ENCODE measurements at places on chromosomes 5 and 9.

DNA sequence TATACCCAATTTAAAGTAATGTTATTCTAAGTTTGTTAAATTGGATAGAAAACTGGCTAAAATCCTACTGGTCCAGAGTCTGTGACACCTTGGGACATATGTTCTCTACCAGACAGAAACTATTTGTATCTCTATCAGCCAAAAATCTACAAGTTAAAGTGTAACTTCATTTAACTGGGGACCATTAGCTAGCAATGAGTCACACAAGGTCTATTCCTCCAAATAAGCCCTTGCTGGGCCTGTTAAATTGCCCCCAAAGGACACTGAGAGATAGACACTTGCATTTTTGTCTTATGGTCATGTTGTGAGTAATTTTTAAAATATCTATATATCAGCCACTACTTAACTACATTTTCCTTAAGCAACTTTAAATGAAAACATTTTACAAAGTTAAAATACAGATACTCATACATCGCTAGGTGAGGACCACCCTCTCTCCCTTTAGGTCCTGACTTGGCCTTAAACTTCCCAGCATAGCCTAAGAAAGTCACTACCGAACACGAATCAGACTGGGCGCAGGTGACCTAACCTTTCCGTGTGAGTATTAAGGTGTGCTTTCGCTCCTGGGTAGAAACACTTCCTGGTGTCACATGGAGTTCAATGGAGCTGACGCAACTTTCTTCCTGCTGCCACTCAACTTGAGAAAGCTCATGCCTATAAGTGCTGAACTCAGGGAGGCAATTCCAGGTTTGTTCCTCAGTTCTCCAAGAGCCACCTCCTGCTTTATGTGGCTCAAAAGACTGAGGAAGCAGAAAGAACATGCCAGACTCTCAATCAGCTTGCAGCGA lies 249.1 kb downstream of the DIRAS2 start:
- no peak for DNase-seq

DNA sequence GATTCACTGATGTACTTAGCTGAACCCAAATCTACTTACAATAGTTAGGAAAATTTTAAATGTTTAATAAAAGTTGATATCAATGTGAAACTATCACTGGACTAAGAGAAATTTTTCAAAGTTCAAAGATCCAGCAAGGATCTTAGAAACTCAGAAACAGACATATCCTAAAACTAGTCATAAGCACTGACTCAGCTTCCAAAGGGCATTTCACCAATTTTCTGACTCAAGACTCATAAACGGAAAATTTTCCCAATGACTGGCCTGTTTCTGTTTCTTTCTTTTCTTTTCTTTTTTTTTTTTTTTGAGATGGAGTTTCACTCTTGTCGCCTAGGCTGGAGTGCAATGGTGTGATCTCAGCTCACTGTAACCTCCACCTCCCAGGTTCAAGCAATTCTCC lies 66.6 kb downstream of the CDC14B start:
- DNase-seq: no peak

DNA sequence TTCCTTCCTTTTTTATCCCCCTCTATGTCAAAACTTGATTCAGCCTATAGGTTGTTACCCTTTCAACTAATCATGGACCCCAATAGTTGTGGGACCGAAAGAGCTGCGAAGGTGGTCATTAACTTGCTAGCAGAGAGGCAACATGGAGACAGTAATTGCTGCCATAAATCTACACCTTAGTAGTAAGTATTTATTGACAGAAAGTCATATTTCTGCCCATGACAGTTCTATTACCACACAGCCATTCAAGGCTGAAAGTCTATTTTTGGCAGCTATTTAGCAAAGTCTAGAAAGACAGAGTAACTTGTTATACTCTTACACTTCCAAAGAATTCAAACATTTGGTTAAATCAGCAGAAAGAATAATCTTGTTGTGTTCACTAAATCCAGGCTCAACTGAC lies 236.2 kb downstream of the PRELID2 start:
- no peak for DNase-seq

DNA sequence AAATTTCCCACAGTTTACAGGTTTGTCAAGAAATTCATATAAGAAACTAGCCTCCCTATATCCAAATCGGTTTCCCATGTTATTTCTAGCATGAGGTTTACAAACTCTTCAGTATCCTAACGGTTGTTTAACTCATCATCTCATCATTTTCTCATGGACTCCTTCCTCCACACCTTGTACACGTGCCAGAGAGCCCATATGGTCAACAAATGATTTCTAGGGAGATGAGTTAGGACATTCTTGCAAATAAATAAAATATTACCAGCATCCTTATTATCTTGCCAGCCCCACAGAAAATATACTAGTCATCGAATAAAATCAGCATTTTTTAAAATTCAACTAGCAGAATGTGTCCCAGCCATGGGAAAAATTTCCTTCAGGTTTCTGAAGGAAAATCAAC lies 285.2 kb downstream of the EBF1 start:
- DNase-seq: no peak

GRCh38 chr9:9257999-9258498 lies 1354.8 kb downstream of the PTPRD start:
- DNase-seq: no peak

- DNase-seq: no peak
These were observed 442.0 kb upstream of the MEF2C start for GRCh38 chr5:89324990-89325389.

- DNase-seq: no peak
These were observed 526 bp downstream of the CLIC3 start for GRCh38 chr9:136995772-136996311.

DNA sequence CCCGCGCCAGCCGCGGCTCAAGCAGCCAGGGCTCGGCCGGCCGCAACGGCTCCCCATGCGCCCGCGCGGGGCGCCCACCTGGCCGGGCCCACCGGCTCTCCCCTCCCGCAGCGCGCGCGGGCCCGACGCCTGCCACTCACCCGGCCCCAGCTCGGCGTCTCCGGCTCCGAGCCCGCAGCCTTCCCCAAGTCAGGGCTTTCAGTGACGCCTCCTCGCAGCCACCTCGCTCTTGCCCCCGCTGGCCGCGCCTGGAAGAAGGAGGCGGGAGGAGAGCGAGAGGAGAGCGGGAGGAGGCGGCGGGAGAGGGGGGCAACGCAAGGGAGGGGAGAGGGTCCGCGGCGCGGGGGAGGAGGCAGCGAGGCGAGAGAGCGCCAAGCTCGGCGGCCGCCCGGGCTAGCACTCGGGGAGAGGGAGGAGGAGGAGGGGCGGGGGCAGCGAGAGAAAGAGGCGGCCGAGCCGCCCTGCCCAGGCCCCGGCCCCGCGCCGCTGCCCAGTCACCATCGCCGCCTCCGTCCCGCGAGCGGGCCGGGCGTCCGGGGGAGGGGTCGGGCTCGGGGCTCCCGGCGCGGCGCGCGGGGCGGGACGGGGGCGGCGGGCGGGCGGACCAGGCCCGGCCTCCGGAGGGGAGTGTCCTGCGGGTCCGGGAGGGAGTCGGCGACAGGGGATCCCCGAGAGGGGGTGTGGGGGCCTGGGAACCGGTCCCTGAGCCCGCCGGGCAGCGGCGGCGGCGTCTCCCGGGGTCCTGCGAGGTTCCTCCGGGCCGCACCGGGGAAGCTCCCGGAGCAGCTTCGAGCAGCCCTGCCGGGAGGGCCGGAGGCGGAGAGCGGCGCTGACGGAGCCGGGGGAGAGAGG lies at the start of gene LHFPL2:
Gene LHFPL2 (minus strand): TSS at position 414 of the 852 bp plus-strand sequence. CDS start 138,559 bp downstream, outside the sequence.
- peak; percentile 83 for DNase-seq

GRCh38 chr9:81984928-81985327 lies 3.6 kb upstream of the SPATA31D1 start:
- no peak for DNase-seq

DNA sequence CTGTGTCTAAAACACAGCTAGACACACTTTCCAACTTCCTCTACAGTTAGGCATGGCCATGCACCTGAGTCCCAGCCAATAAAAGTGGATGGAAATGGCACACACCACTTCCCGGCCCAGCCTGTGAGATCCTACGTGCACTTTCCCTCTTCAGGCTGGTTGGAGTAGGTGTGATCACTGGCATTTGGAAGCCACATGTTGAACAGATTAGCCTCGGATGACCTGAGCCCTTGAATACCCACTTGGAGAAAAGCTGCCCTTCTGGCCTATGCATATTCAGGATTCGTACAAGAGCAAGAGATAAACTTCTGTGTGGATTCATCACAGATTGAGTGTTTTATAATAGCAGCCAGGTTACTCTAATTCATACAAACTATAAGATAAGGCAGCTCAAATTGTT lies 359.0 kb upstream of the SLC30A5 start:
- DNase-seq: no peak

- DNase-seq: no peak
These were observed 58.3 kb downstream of the FAM81B start for GRCh38 chr5:95449460-95449859.

DNA sequence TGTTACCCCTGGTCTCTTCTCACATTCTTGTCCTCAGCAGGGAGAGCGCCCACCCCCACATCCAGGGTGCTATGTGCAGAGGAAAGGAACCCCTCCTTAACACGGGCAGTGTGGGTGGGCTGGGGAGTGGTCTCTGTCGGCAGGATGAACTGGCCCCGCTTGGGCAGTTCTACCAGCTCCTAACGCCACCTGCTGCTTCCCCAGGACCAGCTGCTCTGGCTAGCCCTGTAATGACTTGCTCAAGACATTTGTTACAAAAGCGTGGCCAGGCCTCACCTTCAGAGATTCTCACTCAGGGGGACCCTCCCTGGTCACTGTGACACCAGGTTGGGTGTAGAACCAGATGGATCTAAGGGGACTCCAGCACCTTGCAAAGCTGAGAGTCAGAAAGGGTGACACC lies 82.4 kb downstream of the HMCN2 start:
- DNase-seq: no peak

DNA sequence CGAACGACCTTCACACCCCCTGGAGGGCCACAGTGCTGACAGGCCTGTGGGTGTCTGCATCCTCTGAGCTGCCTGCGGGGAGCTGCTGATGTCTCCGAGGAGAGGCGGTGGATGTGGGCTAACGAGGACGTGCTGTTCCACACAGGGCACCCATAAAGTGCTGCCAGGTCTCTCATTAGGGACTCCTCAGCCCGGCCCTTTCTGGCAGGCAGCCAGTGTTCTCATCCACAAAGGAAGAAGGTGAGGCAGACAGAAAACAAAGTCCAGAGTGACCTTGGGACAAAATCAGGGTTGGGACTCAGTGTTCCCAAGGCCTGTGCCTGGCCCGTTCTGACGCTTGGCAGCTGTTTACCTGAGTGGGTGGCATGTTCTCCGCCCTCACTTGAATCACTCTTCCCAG lies 29.3 kb downstream of the CARTPT start:
- peak; percentile 73 for DNase-seq

- no peak for DNase-seq
These were observed 134.6 kb downstream of the RAB3C start for GRCh38 chr5:58717303-58718007.

GRCh38 chr5:5371957-5372356 lies 50.5 kb upstream of the ICE1 start:
- DNase-seq: no peak

GRCh38 chr5:72634444-72634843 lies 127.2 kb upstream of the ZNF366 start:
- no peak for DNase-seq

GRCh38 chr5:176723440-176723839 lies 76.2 kb downstream of the TSPAN17 start:
- DNase-seq: no peak

DNA sequence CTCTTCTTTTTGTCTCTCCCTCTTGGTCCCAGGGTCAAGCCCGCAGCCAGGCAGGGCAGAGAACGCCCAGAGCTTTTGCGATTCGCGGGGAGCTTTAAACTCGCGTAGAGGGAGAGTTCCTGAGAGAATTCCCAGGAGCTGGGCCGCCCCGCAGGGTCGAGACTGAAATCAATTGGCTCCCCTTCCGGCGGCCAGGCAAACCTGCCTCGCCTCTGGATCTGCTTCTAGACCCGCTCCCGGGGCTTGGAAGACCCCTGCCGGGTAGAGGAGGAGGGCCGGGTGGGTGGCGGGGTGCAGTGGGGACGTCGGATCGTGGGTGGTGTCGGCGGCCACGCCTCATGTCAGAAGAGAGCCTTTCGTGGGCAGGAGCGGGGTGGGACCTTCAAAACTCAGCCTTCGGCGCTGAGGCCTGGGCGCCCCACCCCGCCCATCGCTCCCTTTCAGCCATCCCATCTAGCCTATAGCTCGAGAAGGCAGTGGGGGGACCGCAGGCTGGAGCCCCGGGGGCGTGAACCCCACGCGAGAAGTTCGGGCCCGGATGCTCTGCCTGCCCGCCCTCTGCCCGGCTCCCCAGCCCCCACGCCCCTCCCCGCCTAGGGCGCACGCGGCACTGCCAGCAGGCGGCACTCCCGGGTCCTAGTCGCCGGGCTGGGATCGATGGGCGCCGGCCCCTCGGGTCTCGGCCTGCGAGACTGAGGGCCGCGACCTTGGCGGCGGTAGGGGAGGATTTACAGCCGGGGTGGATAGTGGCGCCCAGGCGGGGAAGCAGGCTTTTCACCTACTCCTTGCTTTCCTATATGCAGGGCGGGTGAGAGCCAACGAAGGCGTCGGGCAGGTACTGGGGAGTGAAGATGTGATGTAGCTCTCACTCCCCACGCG lies 6.1 kb downstream of the PRDM6 start:
- peak; percentile 52 for DNase-seq

GRCh38 chr9:85001925-85002324 lies 332.4 kb downstream of the NTRK2 start:
- DNase-seq: no peak

DNA sequence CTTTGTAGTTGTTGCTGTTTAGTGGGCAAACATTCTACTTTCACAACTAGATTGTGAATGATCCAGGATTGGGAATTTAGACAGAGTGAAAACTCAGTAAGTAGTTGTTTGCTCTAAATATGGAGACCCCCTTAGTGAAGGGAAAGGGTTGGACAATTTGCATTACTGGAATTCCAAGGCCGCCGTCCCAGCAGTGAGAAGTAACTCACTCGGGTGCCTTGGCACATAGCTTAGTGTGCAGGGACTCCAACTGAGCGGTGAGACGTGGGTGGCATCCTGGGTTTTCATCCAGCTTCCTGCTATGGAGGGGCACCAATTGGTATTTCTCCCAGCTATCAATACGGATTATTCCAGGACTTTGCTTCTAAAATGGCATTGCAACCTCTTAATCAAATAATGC lies 69.7 kb upstream of the FCN1 start:
- DNase-seq: no peak

DNA sequence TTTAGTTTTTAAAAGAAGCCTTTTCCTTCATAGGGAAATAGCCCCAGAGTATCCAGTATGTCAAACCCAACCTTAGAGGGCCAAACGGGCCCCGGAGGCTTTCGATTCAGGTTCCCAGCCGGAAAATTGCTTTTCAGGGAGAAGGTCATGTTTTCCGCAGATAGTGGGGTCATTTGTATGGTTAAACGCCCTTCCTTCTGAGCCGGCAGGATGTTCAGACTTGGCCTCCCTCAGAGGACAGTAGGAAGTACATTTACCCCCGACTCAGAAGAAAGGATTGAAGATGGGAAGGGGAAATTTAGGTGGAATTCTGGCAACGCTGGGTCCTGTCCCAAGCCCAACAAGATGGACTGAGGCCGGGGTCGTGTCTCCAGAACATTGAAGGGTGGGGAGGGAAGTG lies 195.2 kb downstream of the AOPEP start:
- no peak for DNase-seq

Measured in tibial artery (tissue), 4 donors.